ENCODE measurements at places on chromosomes 5 and 9. TPM values are rescaled to one million over a fixed set of nuclear protein-coding genes. Genes with fewer than 3 reads are reported as not detected.
A peak's percentile ranks its signal among the peaks of the same experiment; 100 is the strongest.

DNA sequence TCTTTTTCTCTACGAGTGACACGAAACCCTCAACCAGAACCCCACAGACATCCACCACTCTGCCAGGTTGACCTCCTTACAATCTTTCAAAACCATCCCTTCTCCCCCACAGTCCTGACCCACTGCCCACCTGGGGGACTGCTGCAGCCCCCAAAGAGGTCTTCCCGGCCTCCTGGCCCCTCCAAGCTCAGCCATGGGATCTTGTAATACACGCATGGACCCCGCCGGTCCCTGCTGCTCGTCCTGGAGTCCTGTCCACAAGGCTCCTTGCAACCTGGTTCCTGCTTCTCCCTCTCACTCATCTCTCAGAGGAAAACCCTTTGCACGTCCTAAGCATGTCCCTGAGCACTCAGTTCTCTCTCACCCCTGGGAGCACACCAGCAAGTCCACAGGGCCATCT, 187.3 kb downstream of the CDK5RAP2 start:
- DNase-seq = no peak

- DNase-seq = no peak
These were observed 178.7 kb downstream of the WDR70 start for GRCh38 chr5:37557734-37558293.

DNA sequence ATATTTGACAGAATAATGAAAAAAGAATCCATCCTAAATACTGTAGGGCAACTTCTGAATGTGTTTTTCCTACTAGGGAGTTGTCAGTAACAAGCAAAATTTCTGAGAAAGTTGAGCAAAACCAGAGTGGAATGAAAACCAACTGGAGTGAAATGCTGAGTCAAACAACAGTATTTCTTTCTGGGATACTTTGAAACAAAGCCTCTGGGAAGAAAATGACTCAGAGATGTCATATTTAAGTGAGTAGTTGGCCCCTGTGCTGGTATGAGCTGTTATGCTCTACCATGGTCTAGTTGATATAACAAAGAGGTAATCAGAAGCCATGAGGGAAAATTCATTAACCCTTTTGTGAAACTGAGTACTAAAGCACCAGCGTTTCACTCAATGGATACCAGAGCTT, 372.1 kb upstream of the C9orf72 start:
- DNase-seq = no peak

DNA sequence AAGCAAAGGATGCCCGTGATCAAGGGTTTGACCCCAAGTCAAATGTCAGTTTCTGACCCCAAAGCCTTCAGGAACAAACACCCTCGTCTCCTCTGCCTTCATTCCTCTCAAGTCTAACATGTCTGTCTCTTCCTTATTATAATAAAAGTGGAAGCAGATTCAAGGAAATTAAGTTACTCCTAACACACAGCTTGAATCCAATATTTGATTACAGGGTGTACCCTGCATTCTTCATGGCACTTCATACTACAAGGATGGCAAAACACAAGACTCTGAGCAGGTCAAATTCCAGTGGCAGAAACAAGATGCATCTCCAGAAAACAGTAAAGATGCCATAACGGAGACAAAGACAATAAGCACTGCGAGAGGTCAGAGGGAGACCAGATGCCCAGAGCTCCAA, 119.2 kb upstream of the FAM120A start:
- no peak for DNase-seq

- DNase-seq = peak; percentile 50
These were observed at the start of gene ANKRD34B for GRCh38 chr5:80569961-80570786. Gene ANKRD34B, minus strand, starts transcription at chr5:80570280. Its CDS starts 10,261 bp downstream, at chr5:80560019.

DNA sequence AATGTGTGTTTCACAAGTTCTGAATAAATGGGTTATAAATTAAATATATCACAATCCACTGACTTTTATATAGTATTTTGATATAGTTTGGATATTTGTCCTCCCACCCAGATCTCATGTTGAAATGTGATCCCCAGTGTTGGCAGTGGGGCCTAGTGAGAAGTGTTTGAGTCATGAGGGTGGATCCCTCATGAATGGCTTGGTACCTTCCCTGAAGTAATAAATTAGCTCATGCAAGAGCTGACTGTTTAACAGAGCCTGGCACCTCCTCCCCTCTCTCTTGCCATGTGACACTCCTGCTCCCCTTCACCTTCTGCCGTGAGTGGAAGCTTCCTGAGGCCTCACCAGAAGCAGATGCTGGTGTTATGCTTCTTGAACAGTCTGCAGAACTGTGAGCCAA, 127.9 kb upstream of the PALM2AKAP2 start:
- no peak for DNase-seq

GRCh38 chr9:84394036-84394435, 53.5 kb upstream of the SLC28A3 start:
- no peak for DNase-seq

GRCh38 chr5:106780355-106780754, 890.4 kb downstream of the EFNA5 start:
- no peak for DNase-seq

DNA sequence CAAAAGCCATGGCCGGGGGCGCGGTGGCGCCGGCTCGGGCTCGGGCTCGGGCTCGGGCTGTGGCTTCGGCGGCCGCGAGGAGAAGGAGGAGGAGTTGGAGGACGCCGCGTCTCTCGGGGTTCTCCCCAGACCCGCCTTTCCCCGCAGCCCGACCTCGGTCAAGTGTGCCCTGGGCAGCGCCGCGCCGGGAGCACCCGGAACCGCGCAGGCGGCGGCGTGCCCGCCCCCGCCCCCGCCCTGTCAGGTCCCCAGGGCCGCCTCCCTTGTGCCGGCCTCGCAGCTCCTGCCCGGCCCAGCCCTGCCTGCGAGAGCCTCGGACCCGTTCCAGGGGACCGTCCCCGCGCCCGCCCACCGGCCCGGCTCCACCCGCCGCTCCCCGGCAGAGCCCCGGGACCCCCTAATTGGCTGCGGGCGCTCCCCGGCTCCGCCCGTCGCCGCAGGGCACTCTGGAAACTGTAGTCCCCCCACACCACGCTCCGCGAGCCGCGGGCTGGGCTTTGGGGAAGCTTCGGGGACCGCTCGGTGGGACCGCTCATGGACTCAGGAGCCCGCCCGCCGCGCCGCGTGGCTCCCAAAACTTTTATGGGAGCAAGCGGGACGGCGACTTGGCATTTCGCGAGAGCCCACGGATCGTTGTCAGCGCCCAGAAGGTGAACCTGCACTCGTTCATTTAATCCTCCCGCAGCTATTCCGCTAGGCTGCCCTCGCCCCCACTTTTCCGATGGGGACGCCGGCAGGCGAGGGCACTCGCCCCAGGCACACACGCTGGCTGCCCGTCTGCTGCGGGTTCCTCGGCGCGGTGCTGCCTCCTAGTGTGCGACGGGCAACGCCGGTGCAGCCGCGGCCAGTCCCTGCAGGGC, at the start of gene STK10:
TSS of gene STK10 (minus strand) at position 192 of the 860 bp plus-strand sequence. CDS start at position 10, 182 bp downstream.
- peak; percentile 97 for DNase-seq

DNA sequence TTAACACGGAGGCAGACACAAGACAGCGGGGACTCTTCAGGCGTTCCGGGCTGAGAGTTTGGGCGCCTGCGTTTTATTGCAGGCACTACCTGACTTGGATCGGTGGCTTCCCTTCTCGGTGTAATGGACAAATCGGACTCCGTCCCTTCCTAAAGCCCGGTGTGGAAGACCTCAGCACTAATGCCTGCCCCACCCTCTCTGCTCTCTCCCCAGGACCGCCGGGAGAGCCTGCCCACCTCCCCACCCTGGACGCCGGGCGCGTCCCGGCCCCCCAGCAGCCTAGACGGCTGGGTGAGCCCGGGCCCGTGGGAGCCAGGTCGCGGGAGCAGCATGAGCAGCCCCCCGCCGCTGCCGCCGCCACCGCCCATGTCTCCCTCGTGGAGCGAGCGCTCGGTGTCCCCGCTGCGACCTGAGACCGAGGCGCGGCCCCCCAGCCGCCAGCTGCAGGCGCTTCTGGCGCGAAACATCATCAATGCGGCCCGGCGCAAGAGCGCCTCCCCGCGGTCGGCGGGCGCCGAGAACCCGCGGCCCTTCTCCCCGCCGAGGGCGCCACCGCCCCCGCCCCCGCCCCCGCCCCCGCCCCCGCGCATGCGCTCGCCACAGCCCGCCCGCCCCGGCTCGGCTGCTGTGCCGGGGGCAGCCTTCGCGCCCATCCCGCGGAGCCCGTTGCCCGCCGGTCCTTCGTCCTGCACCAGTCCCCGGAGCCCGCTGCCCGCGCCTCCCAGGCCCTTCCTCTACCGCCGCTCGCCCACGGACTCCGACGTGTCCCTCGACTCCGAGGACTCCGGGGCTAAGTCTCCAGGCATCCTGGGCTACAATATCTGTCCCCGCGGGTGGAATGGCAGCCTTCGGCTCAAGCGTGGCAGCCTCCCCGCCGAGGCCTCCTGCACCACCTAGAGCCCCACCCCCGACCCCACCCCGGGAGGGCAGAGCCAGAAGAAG, 4.6 kb upstream of the MYOZ3 start:
- DNase-seq = peak; percentile 82

GRCh38 chr9:119273984-119274665, 95.1 kb downstream of the BRINP1 start:
- DNase-seq = no peak

- no peak for DNase-seq
These were observed 194.5 kb downstream of the TRIO start for GRCh38 chr5:14337593-14337992.

- no peak for DNase-seq
These were observed 139.1 kb downstream of the KCNIP1 start for GRCh38 chr5:170642776-170643436.

DNA sequence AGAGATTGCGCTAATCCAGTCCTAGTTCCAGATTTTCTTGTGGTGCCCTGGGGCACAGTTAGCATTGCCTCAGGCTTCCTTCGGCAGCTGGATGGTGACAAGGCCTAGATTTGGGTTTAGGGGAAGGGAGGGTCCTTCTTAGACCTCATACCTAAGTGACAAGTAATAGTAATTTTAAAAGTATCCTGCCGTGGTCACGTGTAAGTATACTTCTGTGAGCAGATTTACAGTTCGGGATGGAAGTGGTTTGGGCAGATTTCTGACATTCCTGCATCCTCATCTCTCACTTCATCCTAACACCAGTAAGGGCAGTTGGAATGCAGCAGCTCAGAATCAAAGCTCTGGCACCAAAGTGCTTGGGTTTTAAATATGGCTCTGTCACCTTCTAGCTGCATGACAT, 71.6 kb downstream of the LRRC70 start:
- no peak for DNase-seq

DNA sequence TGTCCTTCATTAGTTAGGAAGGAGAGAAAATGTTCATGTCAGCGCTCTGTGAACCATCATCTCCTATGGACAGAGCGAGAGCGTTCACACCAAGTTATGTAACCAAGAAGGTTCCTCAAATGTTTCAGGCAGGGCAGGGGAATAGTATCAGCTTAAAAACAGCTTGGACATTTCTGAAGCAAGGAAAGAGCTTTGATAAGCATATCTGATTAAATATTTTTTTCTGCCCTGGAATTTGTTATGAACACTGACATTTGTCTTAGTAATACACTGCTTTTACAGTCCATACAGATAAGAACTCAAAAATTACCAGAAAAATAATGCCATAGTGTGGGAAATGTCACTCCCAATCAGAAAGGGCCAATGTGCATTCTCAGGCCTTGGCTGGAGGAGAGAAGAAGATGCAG, 66.3 kb upstream of the LIFR start:
- no peak for DNase-seq

DNA sequence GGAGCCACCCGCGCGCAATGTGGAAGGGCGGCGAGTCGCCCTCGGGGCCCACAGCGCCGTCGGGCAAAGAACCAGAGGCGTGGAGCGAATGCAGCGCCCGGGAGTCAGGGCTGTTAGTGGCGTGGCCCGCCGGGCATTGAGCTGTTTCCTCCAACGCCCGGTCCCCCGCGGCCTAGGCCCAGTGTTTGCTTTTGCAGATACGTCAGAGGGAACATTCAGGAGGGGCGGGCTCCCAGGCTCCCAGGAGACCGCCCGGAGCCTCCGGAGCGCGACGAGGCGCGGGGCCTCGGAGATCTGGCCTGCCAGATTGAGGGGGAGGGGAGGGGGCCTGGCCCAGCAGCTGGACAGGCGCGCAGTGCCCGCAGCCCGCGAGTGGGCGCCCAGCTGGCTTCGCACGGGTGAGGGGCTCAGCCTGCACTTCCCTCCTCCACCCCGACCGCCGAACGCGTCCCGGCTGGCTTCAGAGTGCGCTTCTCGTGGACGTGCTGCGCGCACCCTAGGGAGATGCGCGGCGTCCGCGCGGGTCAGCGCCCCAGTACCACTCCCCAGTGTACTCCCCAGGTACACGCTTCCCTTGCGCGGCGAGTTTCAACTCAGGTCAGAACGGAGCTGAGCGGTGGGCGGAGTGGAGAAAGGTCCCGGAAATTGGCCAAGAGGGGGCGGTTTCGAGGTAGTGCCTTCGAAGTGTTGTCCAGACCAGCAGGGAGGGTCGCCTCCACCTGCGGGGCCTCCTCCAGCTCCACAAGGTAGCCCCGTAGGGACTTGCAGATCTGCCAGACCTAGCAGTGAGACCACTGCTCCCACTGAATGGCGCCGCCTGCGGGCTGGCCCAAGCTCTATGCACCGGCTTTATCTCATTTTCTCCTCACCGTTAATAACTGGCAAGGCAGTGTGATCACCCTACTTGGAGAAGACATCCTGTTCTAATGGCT, 130.4 kb downstream of the TMEM174 start:
- DNase-seq = no peak

DNA sequence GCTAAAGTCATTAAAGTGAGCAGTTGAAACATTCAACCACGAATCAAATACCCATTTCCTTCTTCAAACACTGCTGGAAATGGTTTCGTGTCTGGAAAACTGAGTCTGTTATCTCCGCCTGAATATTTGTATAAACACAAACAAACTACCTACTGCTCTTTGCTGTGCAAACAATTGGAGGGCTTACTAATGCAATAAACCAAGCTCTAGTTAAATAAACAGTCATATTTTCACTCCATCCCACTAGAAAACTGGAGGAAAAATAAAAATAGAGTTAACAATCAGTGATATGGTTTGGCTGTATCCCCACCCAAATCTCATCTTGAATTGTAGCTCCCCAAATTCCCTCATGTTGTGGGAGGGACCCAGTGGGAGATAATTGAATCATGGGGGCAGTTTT, 397.6 kb downstream of the RASEF start:
- DNase-seq = no peak

- DNase-seq = no peak
These were observed 112.5 kb upstream of the SLC44A1 start for GRCh38 chr9:105131981-105132380.

- no peak for DNase-seq
These were observed 192.6 kb upstream of the RASA1 start for GRCh38 chr5:87074934-87075541.

- peak; percentile 74 for DNase-seq
These were observed 29.5 kb upstream of the ANKRD18A start for GRCh38 chr9:38649731-38650363.

GRCh38 chr5:146751054-146751453, 127.5 kb downstream of the PPP2R2B start:
- no peak for DNase-seq

GRCh38 chr9:6833518-6834192, 75.9 kb downstream of the KDM4C start:
- DNase-seq = no peak

The PLPPR1 gene
- not detected for total RNA-seq

The PCDHB13 gene
- 4.3 TPM for total RNA-seq

The PCDHAC2 gene
- 1.1 TPM for total RNA-seq

The TXNDC8 gene
- not detected for total RNA-seq

The PRELID2 gene
- total RNA-seq = 39.1 TPM

The HINT1 gene
- total RNA-seq = 152 TPM

The NSA2 gene
- total RNA-seq = 81.8 TPM

The KLF4 gene
- 40.1 TPM for total RNA-seq

The ADRB2 gene
- total RNA-seq = 5.0 TPM

The FREM1 gene
- 8.7 TPM for total RNA-seq
